Germinal center (tissue), 1 donor: ENCODE measurements at places on chromosomes 6 and 20.

DNA sequence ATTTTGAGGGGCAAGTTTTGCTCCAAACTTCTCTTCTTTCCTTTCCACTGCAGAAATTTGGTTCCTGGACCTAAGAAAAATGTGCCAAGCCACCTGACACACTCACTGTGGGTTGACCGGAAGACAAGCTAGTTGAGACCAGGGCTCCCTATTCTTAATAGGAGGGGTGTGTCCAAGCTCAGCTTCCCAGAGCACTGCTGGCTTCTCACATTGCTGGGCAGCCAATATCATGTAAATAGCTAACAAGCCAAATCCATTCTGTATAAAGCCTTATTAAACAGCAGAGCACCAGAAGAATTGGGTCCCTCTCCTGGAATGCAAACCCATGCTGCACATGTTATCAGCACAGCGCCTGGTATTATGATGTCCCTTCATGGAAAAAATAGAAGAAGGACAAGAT is 17.0 kb upstream of the SAMD3 start:
- DNase-seq = no peak

- no peak for DNase-seq
Measured at GRCh38 chr6:40806256-40806864, 219.2 kb upstream of the LRFN2 start.

DNA sequence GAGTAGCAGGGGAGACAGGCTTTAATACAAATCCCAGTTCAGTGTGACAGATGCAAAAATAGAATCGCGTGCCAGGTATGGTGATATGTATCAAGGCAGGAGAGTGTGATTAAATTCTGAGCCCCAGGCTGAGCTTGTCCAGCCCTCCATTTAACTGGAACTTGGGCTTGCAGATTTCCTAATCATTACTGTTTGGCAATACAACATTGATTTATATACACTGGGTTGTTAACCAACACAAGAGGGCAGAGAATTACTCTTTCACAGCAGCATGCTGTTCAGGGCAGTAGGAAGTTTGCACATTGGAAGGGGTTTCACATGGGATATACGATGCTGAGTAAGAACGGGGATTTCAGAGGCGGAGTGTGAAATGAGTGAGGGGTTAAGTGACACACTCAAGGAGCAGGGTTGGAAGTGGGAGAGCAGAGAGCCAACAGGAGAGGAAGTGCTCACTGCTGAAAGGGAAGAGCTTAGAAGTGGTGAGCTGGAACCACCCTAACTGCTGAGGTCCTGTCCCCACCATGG is 70.8 kb upstream of the ATXN1 start:
- no peak for DNase-seq

- DNase-seq = no peak
Measured at GRCh38 chr6:89464295-89464694, 31.3 kb downstream of the ANKRD6 start.

- no peak for DNase-seq
Measured at GRCh38 chr20:56626367-56627121, 2.6 kb upstream of the TFAP2C start.
